Fibroblast of the aortic adventitia (primary cell): ENCODE measurements at places on chromosomes 6 and 20. TPM values are rescaled to one million over a fixed set of nuclear protein-coding genes. Genes with fewer than 3 reads are reported as not detected.

DNA sequence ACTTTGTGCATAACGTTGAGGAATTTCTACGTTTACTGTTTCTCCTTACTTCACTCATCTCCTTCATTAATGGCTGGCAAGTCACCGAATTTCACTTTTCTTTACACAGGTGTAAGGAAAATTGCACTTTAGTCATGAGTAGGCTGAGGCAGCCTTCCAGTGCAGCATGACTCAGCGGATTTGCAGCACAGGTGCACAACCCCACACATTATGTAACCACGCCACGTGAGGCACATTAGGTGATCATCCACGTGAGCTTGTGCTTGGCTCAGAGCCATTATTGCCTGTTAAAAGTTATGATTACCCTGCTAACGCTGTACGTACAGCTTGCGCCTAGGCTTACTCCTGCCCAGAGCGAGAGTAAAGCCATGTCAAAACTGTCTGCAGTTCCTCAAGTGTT is 158.8 kb downstream of the NKAIN2 start:
- DNase-seq: no peak

DNA sequence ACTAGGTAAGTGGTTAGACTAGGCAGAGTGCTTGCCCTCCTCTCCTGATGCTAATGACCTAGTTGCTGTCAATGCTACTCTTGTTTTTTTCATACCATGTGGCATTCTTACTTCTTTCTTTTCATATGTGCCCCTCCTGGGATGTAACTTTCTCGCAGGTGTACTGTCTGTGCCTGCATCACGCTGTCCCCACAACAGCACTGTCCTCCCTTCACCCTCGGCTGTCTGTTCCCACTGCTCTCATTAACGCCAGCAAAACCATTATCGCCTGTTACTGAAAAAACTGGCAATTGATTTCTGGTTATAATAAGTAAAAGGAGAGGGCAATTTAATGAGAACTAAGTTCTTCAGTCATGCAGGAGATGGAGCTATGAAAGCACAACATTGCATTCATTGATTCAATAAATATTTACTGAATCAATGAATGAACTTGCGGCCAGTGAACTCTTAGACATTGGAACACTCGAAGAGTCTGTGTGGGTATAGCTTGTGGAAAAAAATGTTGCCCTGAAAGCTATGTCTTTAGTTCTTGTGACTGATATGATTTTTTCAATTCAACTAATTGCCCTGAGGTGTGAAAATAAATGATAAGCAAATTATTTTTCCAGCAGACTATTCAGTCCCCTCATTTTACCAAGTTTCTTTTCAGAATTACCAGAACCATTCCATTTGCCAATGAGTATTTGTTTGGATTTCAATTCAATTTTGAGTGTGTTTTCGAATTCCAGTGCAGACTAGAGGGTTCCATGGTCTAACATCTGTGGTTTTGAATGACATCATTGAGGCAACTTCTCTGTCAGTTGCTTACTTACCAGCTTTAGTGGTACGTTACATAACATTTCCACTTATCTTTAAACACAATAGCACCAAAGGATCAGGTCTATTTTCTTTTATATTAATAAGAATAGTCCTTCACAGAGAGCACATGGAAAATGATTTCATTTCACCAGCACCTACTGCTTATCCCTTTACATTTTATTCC is 2.1 kb downstream of the SLC17A4 start:
- no peak for DNase-seq

The OXT gene
- total RNA-seq: not detected in 2 replicates

The CPNE5 gene
- 0.16 and 0.18 TPM in 2 replicates for total RNA-seq

DNA sequence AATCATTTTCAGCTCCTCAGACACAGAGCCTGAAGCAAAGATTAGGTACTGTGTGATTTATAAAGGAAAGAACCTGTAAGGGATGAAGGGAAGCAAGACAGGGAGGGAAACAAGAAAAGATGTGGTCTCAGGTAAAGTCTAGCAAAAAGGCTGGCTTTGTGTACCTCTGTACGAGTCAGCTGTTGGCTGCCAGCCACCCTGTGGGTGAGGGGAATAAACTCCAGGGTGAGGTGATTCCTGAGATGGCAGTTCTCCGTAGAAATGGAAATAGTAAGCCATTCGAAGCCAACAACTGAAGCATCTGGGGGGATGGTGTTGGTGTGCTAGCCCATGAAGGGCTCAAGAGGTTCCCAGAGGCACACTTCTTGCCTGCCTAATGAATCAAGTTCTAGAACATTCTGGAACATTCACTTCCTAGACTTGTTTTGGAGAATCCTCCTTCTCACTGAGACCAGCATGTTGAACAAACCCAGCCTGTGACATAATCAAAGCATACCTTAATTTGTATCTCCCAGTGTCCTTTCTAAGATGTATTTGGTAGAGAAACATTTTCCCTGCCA is 10.6 kb upstream of the TTPAL start:
- DNase-seq: no peak

GRCh38 chr6:144232832-144233230 is 52.3 kb upstream of the UTRN start:
- DNase-seq: peak; percentile 46

The ZSCAN16 gene
- total RNA-seq: 2.9 and 4.2 TPM in 2 replicates

DNA sequence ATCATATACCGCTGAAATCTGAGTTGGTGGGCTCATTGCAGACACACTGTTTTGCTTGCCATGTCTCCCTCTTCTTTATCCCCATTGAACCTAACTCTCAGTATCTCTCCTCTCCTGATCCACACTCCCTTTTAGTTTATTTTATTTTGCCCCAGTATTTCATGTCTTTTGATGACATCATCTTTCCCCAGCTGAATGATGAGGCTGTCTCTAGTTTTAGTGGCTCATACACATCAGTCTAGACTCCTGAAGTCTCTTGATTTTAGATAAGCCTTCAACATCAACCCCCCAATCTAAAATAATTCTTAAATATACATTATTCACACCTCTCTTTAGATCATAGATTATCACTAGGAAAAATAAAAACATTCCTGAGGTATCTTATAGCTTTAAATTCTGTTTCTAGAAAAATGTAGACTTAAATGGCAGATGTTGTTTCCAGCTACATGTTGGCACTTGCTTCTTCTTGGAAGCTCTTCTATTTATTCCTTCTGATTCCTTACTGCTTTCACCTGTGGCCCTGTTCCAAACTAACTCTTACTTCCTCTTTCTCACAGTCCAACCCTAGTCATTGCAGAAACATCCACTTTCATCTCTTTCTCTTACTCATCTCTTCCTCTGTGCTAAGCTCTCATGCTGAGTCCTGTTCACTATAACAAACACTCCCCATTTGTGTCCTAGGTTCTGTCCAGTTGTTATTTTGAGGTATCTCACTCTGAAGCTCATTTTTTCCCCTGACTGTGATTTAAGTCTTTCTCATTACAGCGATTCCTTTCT is 191.9 kb upstream of the SLC35B3 start:
- DNase-seq: no peak

The ANGPT4 gene
- not detected in 2 replicates for total RNA-seq

- DNase-seq: peak; percentile 78
Measured at GRCh38 chr6:105258816-105259215, 79.0 kb upstream of the POPDC3 start.

GRCh38 chr20:49851991-49852390 is 39.4 kb downstream of the SLC9A8 start:
- peak; percentile 13 for DNase-seq

The COL21A1 gene
- total RNA-seq: 29.0 and 29.5 TPM in 2 replicates

GRCh38 chr6:120384671-120385070 is 949.6 kb downstream of the TBC1D32 start:
- peak; percentile 33 for DNase-seq

DNA sequence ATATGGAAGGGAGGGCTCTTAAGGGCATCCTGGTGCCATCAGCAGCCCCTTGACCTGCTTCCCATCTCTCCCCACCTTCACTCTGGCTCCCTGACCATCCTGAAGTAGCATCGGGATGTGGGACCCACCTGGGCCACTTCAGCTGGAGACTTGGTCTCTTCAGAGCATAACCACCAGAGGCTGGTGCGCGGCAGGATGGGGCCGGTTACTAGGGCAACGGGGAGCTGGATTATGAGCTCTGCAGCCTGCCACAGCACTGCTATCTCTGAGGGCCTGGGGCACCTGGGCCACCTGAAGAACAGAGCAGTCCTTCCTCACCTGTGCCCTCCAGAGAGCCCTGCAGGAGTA is 79.7 kb downstream of the SYNJ2 start:
- no peak for DNase-seq

GRCh38 chr6:13242178-13242577 is 86.2 kb downstream of the TBC1D7 start:
- DNase-seq: no peak

The RAD21L1 gene
- not detected in 2 replicates for total RNA-seq

GRCh38 chr6:69957985-69958559 is 91.7 kb downstream of the COL19A1 start:
- DNase-seq: peak; percentile 3

The KCNS1 gene
- total RNA-seq: 0.18 TPM in 1 of 2 replicates, not detected in the other

The TOX2 gene
- total RNA-seq: 0.74 and 5.2 TPM in 2 replicates

The GSTA1 gene
- not detected in 2 replicates for total RNA-seq

GRCh38 chr6:40692337-40692736 is 105.2 kb upstream of the LRFN2 start:
- DNase-seq: no peak

GRCh38 chr20:62236766-62237513 is 1.4 kb upstream of the OSBPL2 start:
- DNase-seq: no peak

GRCh38 chr20:52432740-52433139 is 241.2 kb upstream of the ZFP64 start:
- peak; percentile 4 for DNase-seq

DNA sequence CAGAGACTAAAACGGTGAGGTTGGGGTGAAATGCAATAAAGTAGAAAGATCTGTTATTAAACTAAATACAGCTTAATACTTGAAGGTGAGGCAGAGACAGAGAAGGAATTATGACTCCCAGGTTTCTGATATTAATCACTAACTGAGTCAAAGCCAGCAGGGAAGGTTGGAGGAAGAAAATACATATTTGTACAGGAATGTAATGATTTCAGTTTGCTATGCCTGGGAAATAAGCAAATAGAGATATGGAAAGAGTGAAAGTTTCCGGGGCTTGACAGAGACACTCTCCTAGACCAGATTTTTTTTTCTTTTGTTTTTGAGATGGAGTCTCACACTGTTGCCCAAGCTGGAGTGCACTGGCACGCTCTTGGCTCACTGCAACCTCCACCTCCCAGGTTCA is 76.8 kb downstream of the PTPRK start:
- peak; percentile 28 for DNase-seq

The DEFB124 gene
- not detected in 2 replicates for total RNA-seq

The SLC17A2 gene
- 0.09 TPM in 1 of 2 replicates, not detected in the other for total RNA-seq

GRCh38 chr6:4209196-4209595 is 73.8 kb upstream of the ECI2 start:
- DNase-seq: no peak

DNA sequence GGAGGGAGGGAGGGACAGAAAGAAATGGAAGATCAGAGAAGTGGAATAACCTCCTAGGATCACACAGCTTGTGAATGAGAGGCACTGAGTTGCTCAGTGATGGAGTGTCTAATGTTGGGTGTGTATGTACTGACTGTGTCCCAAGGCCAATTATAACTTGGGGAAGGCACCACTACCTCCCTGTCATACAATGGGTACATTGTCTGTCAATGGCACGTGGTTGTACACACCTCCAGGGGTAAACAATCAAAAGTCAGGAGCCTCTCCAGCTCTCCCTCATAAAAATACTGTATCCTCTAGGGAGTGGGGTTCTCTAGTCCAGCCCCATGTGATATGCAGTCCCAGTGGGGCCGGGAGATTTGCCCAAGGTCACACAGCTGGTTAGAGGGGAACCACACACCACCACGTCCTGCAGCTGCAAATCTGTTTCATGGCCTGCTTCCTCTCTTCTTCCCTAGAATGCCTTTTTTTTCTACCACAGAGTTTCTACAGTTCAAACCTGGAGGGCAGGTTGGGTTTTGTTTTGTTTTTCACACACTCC is 112.5 kb downstream of the SNX5 start:
- DNase-seq: no peak

The TFAP2A gene
- total RNA-seq: 1.4 TPM in 1 of 2 replicates, not detected in the other

The TFEB gene
- total RNA-seq: 5.1 and 6.8 TPM in 2 replicates

DNA sequence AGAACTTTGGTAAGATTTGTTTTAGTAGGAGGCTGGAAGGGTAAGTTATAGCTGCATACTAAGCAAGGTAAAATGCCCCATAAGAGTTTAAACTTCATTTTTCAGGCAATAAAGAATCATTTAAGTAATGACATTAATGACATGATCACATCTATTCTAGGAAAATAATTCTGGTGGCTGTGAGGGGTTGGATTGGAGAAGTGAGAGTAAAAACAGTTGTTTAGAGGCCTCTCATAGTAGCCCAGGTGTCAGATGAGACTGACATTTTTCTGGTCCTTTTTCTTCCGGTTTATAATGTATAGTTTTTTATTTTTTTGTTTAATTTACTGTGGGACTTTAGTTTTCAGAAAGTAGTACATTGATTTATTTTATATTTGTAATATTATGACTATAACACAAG is 40.8 kb downstream of the ITCH start:
- no peak for DNase-seq

- DNase-seq: no peak
Measured at GRCh38 chr20:61951695-61952533, 113.8 kb downstream of the TAF4 start.

DNA sequence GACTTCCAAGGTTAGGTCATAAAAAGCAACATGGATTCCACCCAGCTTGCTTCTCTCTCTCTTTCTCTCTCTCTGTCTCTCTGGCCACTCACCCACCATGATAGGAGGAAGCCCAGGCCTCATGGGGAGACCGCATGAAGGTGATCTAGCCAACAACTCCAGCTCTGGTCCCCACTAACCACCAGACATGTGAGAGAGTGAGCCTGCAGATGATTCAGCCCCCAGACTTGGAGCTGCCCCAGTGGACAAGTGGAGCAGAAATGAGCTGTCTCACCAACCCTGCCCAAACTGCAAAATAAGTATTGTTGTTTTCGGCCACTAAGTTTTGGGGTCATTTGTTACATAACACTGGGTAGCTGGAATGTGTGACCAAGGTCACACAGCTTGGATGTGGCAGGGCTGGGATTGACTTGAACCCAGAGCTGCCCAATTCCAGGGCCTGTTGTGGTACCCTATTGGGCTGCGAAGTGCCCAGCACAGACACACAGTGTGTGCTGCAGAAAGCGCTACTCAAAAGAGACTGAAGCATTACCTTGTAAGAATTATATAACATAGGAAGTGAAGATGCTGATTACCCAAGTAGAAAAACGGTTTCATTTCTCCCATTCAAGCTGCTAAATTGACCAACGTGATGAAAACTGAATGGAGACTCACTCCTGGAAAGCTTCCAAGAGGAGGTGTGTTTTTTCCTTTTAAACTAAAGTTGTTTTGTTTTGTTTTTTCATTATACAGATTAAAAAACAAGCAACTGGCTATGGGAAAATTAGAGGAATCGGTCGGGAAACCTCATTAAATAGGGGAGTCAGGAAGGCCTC is 9.1 kb upstream of the TLDC2 start:
- peak; percentile 45 for DNase-seq

- no peak for DNase-seq
Measured at GRCh38 chr6:143015300-143015706, 45.4 kb upstream of the AIG1 start.

GRCh38 chr6:136403110-136403980 is 113.7 kb upstream of the BCLAF1 start:
- DNase-seq: peak; percentile 88

GRCh38 chr6:41222045-41222444 is 6.1 kb upstream of the TREML4 start:
- no peak for DNase-seq

The PAX1 gene
- total RNA-seq: not detected in 2 replicates

- DNase-seq: peak; percentile 70
Measured at GRCh38 chr6:27592481-27593199, 119.7 kb upstream of the ZNF184 start.
